ENCODE measurements at places on chromosomes 2 and 18.

DNA sequence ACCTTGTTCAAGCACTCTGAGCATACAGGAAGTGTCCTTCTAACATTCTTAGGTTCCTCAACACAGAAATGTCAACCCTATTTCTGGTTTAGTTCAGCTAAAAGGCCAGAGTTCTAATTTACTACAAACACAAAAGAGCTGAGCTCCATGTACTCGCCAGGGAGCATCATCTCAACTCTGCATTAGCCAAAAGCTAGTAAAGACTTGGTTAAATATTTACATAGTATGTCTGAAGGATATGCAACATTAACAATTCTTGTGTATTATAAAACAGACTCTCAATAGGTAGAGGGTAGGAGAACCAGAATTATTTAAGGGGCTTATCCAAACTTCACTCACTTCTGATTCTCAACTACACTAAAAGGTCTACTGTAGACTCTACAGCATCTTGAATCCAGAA, 154.6 kb downstream of the THADA start:
- H3K27ac ChIP-seq = no peak overlapping the region
- no peaks in the 10 kb centered on the region for H3K27me3 ChIP-seq
- H3K4me3 ChIP-seq = no peak overlapping the region
- no peaks in the 10 kb centered on the region for H3K36me3 ChIP-seq

- H3K4me3 ChIP-seq = no peak overlapping the region
Measured at GRCh38 chr18:30177056-30177455, 865.5 kb downstream of the DSC3 start.

DNA sequence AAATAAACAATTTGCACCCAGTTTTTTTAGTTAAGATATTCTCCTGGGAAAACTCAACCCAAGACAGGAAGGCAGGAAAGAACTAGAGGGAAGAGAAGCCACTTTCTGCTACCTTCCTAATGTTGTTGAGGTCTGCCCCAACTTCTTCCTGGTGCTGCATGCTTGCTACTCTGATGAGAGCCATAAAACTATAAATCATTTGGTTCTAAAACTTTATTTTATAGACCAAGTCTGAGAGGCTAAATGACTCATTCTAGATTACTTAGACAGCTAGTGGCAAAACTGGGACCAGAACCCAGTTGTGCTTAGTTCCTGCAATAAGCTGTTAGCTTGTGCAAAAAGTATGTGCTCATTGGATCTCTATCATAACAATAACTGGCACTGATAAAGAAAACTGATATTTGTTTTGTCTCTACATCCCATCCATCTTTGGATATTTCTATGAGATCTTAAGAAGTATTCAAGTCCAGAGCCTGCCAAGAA, 344.9 kb upstream of the SLC14A2 start:
- DNase-seq = no peak
- no peaks in the 10 kb centered on the region for H3K36me3 ChIP-seq
- H3K27ac ChIP-seq = no peak overlapping the region
- peaks cover 22% of the 10 kb centered on the region for H3K27me3 ChIP-seq

GRCh38 chr2:64104933-64105332, 39.3 kb downstream of the PELI1 start:
- H3K4me3 ChIP-seq = no peak overlapping the region
- H3K36me3 ChIP-seq = peaks cover 13% of the 10 kb centered on the region
- no peak overlapping the region for H3K27ac ChIP-seq
- no peak for DNase-seq
- peaks cover 10% of the 10 kb centered on the region for H3K4me1 ChIP-seq
- no peaks in the 10 kb centered on the region for H3K27me3 ChIP-seq

- H3K4me3 ChIP-seq = no peak overlapping the region
- no peak overlapping the region for H3K27ac ChIP-seq
- DNase-seq = no peak
- no peaks in the 10 kb centered on the region for H3K36me3 ChIP-seq
Measured at GRCh38 chr2:54818226-54818625, 94.8 kb downstream of the EML6 start.
